ENCODE measurements at places on chromosomes 5 and 9.

DNA sequence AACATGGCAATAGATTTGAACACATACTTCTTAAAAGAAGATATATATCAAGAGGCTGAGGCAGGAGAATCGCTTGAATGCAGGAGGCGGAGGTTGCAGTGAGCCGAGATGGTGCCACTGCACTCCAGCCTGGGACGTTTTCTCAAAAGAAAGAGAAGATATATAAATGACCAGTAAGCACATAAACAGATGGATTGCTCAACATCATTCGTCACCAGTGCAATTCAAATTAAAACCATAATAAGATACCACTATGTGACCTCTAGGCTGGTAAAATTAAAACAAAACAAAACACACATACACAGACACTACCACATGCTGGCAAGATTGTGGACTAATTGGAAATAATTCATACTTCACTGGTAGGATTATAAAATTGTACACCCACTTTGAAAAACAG lies 5.3 kb upstream of the TXN start:
- DNase-seq: no peak

GRCh38 chr9:135641745-135642144 lies 2.4 kb upstream of the GLT6D1 start:
- DNase-seq: no peak

DNA sequence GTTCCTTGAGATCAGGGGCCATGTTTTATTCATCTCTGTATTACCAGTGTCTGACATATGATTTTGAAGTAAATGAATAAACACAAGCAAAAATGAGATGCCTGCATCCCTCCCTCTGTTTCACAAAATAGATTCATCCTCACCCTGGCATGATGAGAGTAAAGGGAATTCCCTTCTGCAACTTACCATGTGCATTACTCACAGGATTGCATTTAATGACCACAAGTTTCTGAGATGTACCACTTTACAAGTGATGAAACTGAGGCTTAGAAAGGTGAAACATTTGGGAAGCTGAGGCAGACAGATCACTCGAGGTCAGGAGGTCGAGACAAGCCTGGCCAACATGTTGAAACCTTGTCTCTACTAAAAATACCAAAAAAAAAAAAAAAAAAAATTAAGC lies 74.2 kb upstream of the TNFSF8 start:
- no peak for DNase-seq

DNA sequence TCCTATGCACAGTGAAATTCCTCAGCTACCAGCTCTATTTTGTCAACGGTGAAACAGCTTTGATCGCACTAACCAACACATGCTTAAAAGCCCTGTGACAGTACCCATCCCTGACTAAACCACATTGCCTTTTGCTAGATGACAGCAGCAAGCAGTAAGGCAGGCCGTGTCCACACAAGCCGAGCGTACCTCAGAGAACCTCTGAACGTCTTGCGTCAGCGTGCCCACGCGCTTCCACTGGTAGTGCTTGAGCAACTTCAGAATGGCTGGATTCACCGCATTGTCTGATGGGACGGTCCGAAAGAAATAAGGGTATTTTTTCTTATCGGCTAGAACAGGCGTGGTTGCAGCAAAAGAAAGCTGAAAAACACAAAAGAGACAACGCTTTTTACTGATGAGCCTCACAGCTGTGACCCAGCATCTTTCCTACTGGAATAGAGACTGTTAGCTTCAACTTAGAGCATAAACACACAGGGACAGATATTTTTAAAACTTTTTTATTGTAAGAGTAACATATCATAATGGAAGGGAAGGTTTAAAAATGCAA lies 167.0 kb downstream of the GABBR2 start:
- no peak for DNase-seq

DNA sequence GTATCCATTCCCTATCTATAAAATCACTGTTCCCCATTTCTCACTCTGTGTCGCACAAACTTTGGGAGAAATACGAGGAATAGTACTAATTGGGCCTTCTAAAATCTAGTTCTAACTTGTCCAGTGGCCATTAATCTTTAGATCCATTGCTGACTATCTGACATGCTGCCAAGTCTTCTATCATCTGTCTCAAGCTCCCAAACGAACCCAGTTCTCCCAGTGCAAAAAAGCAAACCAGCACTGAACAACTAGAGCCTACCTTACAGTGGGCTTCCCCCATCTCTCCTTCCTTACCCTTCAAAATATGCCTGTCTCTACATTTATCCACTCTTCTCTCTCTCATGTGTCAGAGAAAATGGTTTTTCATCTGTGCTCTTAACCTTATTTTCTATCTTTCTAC lies 3.2 kb upstream of the SPINK7 start:
- DNase-seq: no peak

- no peak for DNase-seq
Observed at GRCh38 chr5:163342306-163342705, 95.1 kb upstream of the CCNG1 start.

DNA sequence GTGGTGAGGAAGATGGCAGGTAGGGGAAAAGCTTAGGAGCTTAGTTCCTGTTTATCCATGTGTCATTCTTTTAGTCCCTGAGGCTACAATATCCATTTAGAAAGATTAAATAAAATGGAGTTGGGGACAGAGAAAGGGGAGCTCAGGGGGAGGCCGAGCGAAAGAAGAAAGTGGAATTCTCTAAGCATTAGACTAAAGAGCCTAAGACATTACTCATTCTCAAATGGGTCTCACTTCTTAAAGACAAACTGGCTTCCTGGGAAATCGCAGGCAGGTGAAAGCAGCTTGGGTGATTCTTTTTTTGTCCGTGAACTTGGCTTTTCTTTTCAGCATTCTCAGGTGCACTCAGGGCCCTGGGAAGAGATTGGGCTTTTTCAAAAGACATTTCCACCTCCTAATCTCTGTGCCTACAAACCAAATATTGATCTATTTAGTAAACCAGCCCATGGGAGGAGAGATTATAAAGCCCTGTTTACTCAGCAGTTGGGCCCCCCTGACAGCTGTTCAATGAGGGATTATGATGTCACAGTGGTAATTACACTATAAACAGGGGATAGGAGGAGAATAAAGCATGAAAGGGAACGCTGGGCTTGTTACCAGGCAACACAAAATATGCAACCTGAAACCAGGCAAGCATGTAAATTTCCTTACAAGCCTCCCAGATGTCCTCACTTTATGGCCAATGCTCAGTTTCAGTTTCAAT lies 584.0 kb downstream of the ACTL7B start:
- DNase-seq: peak; percentile 63

DNA sequence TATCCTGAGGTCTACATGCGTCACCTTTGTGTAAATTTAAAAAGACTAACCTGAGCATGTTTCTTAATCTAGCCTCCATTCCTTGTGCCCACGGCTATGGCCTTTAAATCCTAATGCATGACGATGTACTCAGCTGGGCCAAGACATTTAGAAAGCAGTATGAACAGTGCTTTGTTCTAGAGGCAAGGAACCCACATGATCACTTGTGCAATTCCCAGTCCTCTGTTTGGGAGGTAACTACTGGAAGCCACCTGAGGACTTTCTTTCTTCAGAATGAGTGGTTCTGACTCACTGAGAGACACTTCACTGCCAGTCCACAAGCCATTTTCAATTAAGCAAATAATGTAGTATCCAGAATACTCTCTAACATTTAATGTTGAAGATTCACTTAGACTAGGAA lies 181.3 kb downstream of the RAB3C start:
- DNase-seq: no peak
